ENCODE measurements at places on chromosomes 6 and 20.

- no peak for DNase-seq
Observed at GRCh38 chr20:1949347-1950100, 44.3 kb downstream of the PDYN start.

- DNase-seq, result no peak
Observed at GRCh38 chr6:111949546-111949945, 76.3 kb upstream of the FYN start.

DNA sequence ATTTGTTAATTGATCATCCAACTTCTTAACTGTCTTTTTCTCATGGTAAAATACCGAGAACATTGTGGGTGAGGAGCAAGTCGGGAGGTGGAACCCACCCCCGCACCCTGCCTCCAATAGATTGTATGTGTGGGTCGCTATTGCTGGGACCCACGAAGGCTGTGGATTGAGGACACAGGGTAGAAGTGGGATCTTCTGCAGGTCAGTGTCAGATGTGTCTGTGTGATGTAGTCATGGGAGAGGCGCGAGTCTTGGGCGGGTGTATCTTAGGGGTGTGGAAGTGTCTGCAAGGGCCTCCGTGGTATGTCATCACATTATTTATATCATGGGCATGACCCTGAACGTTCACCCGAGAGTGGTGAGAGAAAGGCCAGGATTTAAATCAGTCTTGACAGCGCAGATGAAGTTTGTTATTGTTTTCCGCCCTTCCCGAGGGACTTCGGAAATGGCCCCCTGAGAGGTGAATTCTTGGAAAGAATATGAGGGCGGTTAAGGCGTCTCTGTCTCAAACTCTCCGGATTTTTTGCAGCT, 472 bp upstream of the PAQR8 start:
- DNase-seq, result no peak

GRCh38 chr6:67300430-67301040, 1334.5 kb upstream of the ADGRB3 start:
- no peak for DNase-seq

- DNase-seq, result no peak
Observed at GRCh38 chr6:22727710-22728109, 158.3 kb downstream of the HDGFL1 start.

All from stimulated activated CD8-positive, alpha-beta memory T cell treated with anti-CD3 and anti-CD28 coated beads, Interleukin-7, amount 100 ng/mL, for 48 hours (primary cell).